ENCODE measurements at places on chromosomes 3 and 15.
A peak's percentile ranks its signal among the peaks of the same experiment; 100 is the strongest.

DNA sequence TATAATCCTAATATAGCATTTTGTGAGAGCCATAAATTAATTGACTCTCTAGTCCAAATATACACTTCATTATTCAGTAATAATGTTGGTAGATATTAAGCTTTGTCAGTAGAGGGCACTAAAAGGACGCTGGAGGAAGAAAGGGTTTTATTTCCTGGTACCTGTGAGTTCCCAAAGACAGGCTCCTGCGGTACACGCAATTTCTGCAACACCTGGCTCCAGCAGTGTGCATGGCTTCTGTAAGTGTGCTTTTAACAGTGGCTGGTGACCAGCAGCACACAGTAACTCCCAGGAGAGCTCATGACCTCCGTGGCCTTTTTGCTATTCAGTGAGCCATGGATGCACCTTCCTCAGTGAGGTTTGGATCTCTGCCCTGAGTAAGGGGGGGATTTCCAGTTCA is 338.3 kb upstream of the ZNF385D start:
- no peak for DNase-seq

- peak; percentile 46 for DNase-seq
Observed at GRCh38 chr15:73273181-73274002, 95.4 kb downstream of the HCN4 start.

- no peak for DNase-seq
Observed at GRCh38 chr3:16109929-16110328, 64.6 kb upstream of the GALNT15 start.

- DNase-seq: no peak
Observed at GRCh38 chr15:82922737-82923136, 29.8 kb downstream of the HOMER2 start.

Data from effector memory CD8-positive, alpha-beta T cell (primary cell).